ENCODE measurements at places on chromosomes 12 and 14. TPM values are rescaled to one million over a fixed set of nuclear protein-coding genes. Genes with fewer than 3 reads are reported as not detected.

Gene INTS13
- 54.0 TPM for total RNA-seq

Gene KRT72
- total RNA-seq: 0.11 TPM

Gene EIF4B
- 860 TPM for total RNA-seq

DNA sequence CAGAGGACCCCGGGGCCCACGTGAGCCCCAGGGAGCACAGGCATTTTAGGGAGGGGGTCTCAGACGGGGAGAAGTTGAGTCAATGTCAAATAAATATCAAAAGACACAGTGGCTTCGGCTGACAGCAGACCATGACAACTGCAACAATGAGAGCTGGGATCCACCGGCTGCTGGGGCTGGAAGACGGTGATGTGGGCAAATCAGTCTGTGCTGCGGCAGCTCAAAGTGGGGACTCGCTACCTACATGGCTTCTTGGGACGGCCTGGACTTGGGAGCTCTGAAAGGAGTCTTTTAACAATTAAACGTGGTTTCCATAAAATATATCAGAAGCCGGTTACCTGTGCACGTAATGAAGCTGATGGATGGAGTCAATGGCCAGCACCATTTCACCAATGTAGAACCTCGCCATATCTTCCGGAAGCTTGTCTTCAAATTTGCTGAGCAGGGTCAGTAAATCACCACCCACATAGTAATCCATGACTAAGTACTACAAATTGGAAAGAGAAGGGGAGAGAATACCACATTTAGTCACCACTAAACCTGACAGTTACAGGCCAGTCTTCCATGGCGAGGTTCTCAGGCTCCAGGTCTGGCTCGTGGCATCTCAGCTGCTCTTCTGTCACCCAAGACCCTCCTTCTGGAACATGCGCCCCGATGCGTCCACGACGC, 58.0 kb downstream of the CDC42BPB start:
- no peak for DNase-seq
- 0 out of 2 replicates have a peak overlapping the region, but pooled peaks have one; percentile 53 for H3K27ac ChIP-seq
- H3K4me1 ChIP-seq: no peaks in the 10 kb centered on the region
- H3K4me3 ChIP-seq: no peak overlapping the region
- no peaks in the 10 kb centered on the region for H3K27me3 ChIP-seq
- peaks cover 36% of the 10 kb centered on the region for H3K36me3 ChIP-seq

DNA sequence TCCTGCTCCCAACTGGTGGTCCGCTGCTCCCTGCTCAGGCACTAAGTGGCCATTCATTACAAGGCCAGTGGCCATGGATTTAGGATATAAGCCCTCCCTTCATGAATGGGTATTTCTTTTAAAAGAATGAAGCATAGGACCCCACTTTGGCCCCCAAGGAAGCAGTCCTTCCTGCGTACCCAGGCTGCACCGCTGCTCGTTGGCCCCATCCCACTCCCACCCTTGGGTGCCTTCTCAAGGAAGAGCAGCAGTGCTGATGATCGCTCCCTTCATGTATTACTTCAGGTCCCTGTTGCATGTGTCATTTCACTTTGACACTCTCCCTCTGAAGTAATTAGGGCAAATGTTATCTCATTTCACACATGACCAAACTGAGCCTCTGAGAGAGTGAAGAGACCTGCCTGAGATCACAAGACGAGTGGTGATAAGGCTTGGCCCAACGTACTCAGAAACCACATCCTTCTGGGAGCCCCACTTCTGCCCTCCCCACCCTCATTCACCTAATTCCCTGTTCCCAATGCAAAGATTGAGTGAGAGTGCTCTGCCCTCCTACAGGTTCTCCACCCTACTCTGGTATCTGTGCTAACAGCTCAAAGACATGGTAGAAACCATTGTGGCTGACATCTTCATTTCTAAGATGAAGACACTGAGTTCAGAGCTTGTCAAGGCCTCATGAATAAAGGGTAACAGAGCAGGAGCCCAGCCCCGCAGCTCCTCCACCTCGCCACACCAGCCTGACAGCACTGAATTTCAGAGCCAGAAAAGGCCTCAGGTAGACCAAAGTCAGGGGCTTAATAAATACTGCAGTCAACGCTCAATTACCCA, 10.3 kb upstream of the KRT2 start:
- H3K4me3 ChIP-seq: no peak overlapping the region
- H3K36me3 ChIP-seq: no peaks in the 10 kb centered on the region
- no peaks in the 10 kb centered on the region for H3K4me1 ChIP-seq
- H3K27me3 ChIP-seq: no peaks in the 10 kb centered on the region
- DNase-seq: no peak
- H3K27ac ChIP-seq: no peak overlapping the region

GRCh38 chr12:1793426-1794210, 26.7 kb upstream of the LRTM2 start:
- no peaks in the 10 kb centered on the region for H3K36me3 ChIP-seq
- H3K27me3 ChIP-seq: no peaks in the 10 kb centered on the region
- no peak overlapping the region for H3K4me3 ChIP-seq
- no peak for DNase-seq
- peak overlapping the region; percentile 30 for H3K27ac ChIP-seq

DNA sequence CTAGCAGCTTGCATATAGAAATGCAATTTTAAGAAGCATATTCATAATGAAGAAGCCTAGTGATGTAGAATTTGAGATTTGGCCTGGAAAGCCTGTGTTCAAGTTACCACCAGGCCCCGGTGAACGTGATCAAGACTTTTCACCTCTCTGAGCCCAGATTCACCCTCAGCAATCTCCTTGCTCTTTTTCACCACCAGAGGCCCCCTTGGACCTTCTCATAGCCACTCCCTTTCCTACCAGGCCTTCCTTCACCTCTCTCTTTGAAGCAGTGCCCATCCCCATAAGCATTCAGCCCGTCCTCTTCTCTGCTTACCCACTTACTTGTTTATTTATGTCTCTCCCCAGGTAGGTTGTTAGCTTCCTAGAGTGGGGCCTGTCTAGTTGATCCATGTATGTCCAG, 1280.9 kb downstream of the AACS start:
- H3K4me1 ChIP-seq: no peaks in the 10 kb centered on the region
- no peak for DNase-seq
- H3K27me3 ChIP-seq: peaks cover 16% of the 10 kb centered on the region
- H3K27ac ChIP-seq: no peak overlapping the region
- H3K36me3 ChIP-seq: peaks cover 90% of the 10 kb centered on the region
- no peak overlapping the region for H3K4me3 ChIP-seq

GRCh38 chr12:57224278-57224972, 5.1 kb upstream of the SHMT2 start:
- peaks cover 92% of the 10 kb centered on the region for H3K27me3 ChIP-seq
- peaks cover 64% of the 10 kb centered on the region for H3K4me1 ChIP-seq
- no peaks in the 10 kb centered on the region for H3K36me3 ChIP-seq
- DNase-seq: no peak
- 0 out of 2 replicates have a peak overlapping the region, but pooled peaks have one; percentile 12 for H3K4me3 ChIP-seq
- no peak overlapping the region for H3K27ac ChIP-seq

GRCh38 chr14:23514644-23514957, 37.0 kb downstream of the ZFHX2 start:
- no peak overlapping the region for H3K4me3 ChIP-seq
- H3K27me3 ChIP-seq: peaks cover 47% of the 10 kb centered on the region

GRCh38 chr14:35687335-35687939, 121.7 kb downstream of the RALGAPA1 start:
- no peak overlapping the region for H3K27ac ChIP-seq
- H3K27me3 ChIP-seq: no peaks in the 10 kb centered on the region
- H3K4me3 ChIP-seq: no peak overlapping the region
- H3K4me1 ChIP-seq: no peaks in the 10 kb centered on the region

- peak within 1 kb of the TSS; percentile 52 for H3K4me3 ChIP-seq
- peaks cover 25% of the 10 kb centered on the region for H3K4me1 ChIP-seq
- peaks cover 51% of the 10 kb centered on the region for H3K27me3 ChIP-seq
- H3K36me3 ChIP-seq: peaks cover 5% of the 10 kb centered on the region
- H3K27ac ChIP-seq: no peak within 1 kb of the TSS
These were observed at the start of gene CFAP73 for GRCh38 chr12:113149361-113150150. TSS of gene CFAP73 (plus strand) at chr12:113149724. CDS start at chr12:113149858, 134 bp downstream.

DNA sequence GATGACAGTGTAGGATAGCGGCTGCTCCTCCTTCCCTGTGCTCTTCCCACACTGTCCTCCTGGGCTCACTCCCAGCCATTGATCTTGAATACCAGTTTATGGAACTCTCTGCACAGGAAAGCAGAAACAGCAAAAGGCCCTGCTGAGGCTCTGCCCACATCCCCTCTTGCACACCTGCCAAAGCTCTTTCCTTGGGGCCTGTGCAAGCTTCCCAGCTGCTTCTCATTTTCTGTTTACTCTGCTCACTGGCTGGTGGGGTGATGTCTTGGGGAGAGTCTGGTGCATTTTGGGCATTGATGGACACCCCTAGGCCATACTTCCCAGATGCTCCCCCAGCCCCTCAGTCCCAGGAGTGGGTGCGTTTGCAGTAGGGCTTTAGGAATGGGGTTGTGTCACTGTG, 361.8 kb downstream of the TMEM121 start:
- peaks cover 4% of the 10 kb centered on the region for H3K27me3 ChIP-seq
- no peaks in the 10 kb centered on the region for H3K4me1 ChIP-seq
- H3K27ac ChIP-seq: no peak overlapping the region
- no peak overlapping the region for H3K4me3 ChIP-seq
